ENCODE measurements at places on chromosomes 7 and 10. TPM values are rescaled to one million over a fixed set of nuclear protein-coding genes. Genes with fewer than 3 reads are reported as not detected.

The LHPP gene
- total RNA-seq: 21.4 TPM

The KLF14 gene
- total RNA-seq: not detected

The ASAH2 gene
- 3.5 TPM for total RNA-seq

The TMEM236 gene
- 0.11 TPM for total RNA-seq

The ADCYAP1R1 gene
- total RNA-seq: not detected

- H3K4me3 ChIP-seq: no peak overlapping the region
- no peaks in the 10 kb centered on the region for H3K27me3 ChIP-seq
- H3K27ac ChIP-seq: no peak overlapping the region
- H3K4me1 ChIP-seq: no peaks in the 10 kb centered on the region
- no peak for DNase-seq
Observed at GRCh38 chr10:35898716-35899440, 256.8 kb upstream of the FZD8 start.

DNA sequence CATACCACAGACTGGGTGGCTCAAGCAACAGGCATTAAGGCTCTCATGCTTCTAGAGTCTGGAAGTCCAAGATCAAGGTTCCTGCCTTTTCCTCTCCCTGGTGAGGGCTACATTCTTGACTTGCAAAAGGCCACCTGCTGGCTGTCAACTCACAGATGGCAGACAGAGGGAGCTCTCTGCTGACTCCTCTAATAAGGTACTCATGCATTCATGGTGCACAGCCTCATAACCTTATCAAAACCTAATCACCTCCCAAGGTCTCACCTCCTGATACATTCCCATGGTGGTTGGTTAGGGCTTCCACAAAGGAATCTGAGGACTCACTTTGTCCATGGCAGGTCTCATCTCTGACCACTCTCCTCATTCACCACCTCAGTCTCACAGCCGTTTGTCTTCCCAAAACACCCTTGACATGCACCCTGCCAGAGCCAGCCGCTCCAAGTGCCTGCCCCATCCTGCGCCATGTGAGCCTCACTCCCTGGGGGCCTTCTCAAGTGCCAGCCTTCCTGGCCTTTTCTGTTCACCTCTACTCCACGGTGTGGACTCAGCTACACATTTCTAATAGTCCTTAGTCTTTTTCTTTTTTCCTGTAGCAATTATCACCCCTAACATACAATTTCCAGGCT, 400.3 kb upstream of the ADARB2 start:
- H3K4me1 ChIP-seq: no peaks in the 10 kb centered on the region
- no peak overlapping the region for H3K4me3 ChIP-seq
- no peaks in the 10 kb centered on the region for H3K36me3 ChIP-seq
- no peak overlapping the region for H3K27ac ChIP-seq

GRCh38 chr7:39493934-39494333, 72.3 kb upstream of the YAE1 start:
- no peaks in the 10 kb centered on the region for H3K36me3 ChIP-seq
- no peaks in the 10 kb centered on the region for H3K4me1 ChIP-seq
- no peak for DNase-seq
- peaks cover 19% of the 10 kb centered on the region for H3K27me3 ChIP-seq
- H3K4me3 ChIP-seq: no peak overlapping the region

DNA sequence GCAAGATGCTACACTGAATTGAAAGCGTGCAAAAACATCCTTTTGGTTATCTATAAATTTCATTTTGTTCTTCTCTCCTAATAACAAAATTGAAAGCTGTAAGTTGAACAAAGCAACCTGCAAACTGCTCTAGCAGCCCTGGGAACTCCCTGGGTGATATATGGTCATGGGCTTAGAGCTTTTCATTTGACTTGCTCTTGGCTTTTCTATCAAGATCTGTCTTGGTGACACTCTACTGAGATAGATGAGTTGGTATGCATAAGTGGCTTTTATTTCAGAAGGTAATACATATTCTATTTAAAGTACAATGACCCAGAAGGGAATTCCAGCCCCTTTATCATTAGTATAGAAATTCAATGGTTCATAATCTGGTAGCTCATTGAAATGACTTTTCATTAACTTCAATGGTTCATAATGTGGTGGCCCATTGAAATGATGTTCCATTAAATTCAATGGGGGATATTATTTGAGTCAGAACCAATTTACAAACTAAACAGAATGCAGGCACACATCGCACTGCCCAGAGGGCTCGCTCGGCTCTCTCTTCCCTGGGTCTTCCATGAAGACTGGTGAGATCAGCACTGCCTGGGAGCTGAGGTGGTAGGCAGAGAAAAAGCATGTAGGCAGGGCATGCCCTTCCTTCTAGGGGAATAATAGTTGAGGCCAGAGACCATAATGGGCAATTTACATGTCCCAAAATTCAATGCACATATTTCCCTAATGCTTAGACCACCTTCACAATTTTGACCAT, 10.1 kb upstream of the KCNMA1 start:
- H3K4me1 ChIP-seq: no peaks in the 10 kb centered on the region
- DNase-seq: no peak
- H3K36me3 ChIP-seq: no peaks in the 10 kb centered on the region
- H3K27me3 ChIP-seq: peaks cover 12% of the 10 kb centered on the region
- no peak overlapping the region for H3K27ac ChIP-seq

DNA sequence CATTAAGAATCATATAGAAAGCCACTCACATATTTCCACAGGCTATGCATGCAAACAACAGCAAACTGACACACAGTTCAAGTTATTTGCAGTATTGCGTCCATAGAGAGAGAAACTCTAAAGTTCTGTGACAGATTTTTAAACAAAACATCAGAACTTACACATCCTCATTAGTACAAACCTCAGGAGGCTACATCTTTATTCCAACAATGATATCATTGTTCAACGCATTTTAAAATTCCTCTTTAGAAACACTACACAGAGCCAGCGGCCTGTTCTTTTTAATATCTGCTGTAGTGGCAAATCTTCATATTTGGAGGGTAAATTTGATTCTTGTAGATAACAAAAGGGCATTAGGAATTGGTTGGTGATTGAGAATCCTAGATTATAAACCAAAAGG, 55.9 kb upstream of the NFE2L3 start:
- no peak overlapping the region for H3K27ac ChIP-seq
- H3K4me1 ChIP-seq: peaks cover 35% of the 10 kb centered on the region
- no peaks in the 10 kb centered on the region for H3K27me3 ChIP-seq
- H3K36me3 ChIP-seq: peaks cover 3% of the 10 kb centered on the region
- H3K4me3 ChIP-seq: no peak overlapping the region

Data from activated naive CD8-positive, alpha-beta T cell treated with anti-CD3 and anti-CD28 coated beads, Interleukin-2, amount 10 ng/mL, durations not matched to agents 7 days and 5 days (primary cell).